ENCODE measurements at places on chromosomes 5 and 9. TPM values are rescaled to one million over a fixed set of nuclear protein-coding genes. Genes with fewer than 3 reads are reported as not detected.

The CER1 gene
- total RNA-seq, result not detected

DNA sequence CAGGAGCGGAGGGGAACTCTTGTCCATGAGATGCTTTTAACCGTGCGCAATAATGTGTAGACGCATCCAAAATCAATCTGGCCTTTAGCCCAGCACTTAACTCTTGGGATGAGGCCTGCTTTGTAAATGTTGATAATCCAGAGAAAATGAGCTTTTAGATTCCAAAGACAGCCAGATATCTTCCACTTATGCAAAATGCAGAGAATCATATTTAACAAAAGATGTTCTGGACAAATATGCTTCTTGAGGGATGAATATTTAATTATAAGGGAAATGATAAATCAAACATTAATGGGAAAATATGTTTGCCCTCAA is 5.6 kb downstream of the S1PR3 start:
- no peak for DNase-seq

GRCh38 chr5:19169426-19169825 is 818.6 kb downstream of the CDH18 start:
- no peak for DNase-seq

The IL9 gene
- total RNA-seq, result not detected

The MLANA gene
- not detected for total RNA-seq

- DNase-seq, result no peak
These were observed 426.3 kb downstream of the CETN3 start for GRCh38 chr5:89983216-89983615.

DNA sequence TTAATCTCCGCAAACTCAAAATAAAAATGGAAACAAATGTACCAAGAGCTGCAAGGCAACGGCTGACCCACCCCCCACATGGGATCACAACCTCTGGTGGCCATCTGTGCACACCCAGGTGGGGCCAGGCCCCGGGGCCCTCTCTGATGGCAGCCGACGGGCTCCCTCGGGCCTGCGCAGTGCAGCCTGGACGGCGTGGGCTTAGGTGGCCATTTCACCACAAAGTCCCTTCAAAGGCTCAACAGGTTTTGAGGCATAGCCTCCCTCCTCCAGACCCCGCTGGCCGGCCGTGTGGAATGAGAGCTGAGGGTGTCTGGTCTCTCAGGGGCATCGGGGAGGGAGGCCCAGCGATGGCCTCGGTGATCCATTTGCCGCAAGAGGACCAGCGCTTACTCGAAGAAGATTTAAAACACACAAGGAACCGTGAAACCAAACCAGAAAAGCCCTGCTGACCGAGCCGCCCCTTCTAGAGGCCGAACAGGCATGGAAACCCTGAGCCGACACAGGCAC is 42.7 kb upstream of the CEP72 start:
- no peak for DNase-seq

The COL27A1 gene
- total RNA-seq, result 1.4 TPM

DNA sequence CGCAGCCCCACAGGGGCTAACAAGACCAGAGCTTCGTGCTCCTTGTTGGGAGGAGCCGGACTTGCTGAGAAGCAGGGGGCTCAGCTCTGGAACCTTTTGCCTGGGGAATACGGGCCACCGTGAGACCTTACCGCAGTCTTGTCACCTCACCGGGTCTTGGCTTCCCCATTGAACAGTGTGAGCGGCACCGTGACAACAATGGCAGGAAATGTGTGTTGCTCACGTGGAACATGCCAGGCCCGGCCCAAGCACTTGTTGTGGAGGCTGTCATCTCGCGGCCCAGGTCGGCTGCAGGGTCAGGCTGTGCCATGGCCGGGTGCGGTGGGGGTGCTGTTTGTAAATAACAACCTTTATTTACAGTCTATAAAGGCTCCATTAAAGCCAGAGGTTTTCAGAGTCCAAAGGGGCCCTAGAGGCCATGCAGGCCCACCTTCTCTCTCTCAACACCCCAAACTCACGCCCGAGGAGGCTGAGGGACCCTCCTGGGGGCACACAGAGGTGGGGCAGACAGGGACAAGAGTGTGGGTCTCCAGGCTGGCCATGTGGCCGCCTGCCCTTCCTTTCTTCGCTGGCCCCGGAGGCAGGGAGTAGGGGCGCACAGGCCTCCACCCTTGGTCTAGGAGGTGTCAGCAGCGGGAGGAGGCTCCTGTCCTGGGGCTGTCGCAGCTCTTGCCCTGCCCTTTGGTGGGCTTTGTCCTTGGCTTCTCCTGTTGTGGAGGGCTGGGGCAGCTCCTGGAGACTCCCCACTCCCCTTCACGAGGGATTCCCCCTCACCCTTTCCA is 79.7 kb downstream of the TSPAN17 start:
- no peak for DNase-seq

DNA sequence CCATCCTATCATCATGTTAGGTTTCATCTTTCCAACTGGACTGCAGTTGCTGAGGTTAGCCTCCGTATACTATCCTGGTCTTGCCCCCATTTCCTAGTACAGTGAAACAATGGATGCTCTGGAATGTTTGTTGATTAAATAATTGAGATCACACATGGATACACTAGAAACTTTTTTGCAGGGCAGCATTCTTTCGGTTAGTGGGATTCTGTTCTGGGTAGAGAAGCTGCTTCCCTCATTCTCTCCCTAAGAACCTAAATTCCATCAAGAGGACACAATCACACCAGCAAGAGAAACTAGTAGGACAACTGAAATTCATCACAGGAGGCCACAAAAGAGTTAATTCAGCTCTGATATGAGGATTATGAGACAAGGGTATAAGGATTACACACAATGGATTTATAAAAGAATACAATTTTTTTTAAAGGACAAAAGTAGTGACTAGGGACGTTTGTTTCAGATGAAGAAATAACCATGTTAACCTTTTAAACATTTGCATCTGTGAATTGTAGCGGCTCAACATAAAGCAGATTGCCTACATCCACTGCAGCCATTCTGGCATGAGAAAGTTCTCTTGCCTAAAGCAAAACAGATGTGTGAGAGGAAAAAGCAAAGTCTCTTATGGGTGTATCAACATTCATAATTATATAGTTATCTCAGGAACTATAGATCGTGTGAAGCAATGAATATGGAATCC is 162.7 kb upstream of the LHFPL2 start:
- DNase-seq, result no peak

All from naive thymus-derived CD8-positive, alpha-beta T cell (primary cell).